ENCODE measurements at places on chromosomes 1 and 21. TPM values are rescaled to one million over a fixed set of nuclear protein-coding genes. Genes with fewer than 3 reads are reported as not detected.

GRCh38 chr1:78437941-78438340, 52.8 kb upstream of the PTGFR start:
- no peak for DNase-seq

DNA sequence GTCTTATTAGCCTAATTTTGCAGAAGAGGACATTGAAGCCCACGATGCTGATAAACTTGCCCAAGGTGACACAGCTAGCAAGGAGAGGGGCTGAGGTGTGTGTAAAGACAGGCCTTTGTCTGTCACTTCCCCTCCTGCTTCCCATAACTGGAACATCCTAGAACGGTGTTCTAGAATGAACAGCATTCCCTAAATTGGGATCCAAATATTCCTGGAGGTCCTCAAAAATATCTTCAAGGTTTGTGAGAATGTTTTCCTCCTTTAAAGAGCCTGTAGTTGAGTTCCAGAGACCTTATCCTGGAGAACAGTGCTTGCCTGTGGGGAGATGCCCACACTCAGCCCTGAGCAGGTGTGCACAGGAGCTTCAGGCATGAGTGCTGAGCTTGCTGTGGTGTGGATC, 41.5 kb upstream of the SAMD13 start:
- DNase-seq: no peak

DNA sequence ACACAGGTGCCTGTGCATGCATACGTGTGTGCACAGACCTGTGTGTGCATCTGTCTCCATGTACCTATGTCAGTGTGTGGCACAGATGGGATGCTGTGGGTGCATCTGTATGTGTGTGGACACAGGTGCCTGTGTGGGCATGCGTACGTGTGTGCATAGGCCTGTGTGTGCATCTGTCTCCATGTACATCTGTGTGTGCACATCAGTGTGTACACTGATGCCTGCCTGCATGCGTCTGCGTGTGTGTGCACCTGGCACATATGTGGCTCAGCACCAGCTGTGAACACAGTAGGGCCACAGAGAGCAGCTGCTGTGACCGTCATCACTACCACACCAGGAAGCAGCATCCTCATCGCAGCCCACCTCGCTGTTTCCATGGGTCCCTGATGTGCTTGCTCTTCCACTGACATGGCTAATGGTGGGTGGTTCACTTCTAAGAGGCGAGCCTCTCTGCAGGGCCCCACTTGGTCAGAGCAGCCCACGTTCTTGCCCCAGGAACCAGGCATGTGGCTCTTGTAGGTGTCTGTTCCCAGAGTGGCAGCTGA, 9.6 kb upstream of the SPATC1L start:
- no peak for DNase-seq

DNA sequence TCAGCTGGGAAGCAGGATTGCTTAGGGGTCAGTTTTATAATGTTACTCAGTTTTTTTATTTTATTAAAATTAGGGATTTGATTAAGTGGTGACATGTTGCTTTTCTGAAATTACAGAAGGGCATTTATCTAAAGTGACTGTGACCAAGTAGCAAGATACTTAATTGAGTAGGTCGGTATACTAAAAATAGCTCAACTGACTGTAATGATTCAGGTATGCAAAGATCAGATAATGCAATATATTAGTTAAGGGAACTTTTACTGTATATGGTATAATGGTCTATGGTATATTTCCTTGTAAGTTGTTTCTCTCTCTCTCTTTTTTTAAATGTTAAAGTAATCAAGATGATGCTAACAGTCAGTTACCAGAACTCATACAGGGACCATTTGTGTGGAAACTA, 26.2 kb downstream of the RLF start:
- no peak for DNase-seq

TNFRSF4 gene
- total RNA-seq: not detected

NBPF4 gene
- 4.4 TPM for total RNA-seq
